ENCODE measurements at places on chromosomes 7 and 10. TPM values are rescaled to one million over a fixed set of nuclear protein-coding genes. Genes with fewer than 3 reads are reported as not detected.

Gene KCNH2
- 4.5 TPM for total RNA-seq

Gene HSPA12A
- 3.2 TPM for total RNA-seq

Gene CLCN1
- 0.13 TPM for total RNA-seq

Gene TRIM8
- total RNA-seq: 37.0 TPM

Gene HOXA11
- total RNA-seq: not detected

Gene CCDC172
- 1.8 TPM for total RNA-seq

Gene WBP1L
- 24.5 TPM for total RNA-seq

Gene IFIT1B
- total RNA-seq: not detected

Gene FANK1
- total RNA-seq: 0.68 TPM

Gene IDE
- 45.0 TPM for total RNA-seq

Gene TAS2R41
- total RNA-seq: not detected

Gene GSTO2
- 12.0 TPM for total RNA-seq

Gene FAM25C
- not detected for total RNA-seq

Gene SVOPL
- total RNA-seq: 1.4 TPM

Gene BMPER
- total RNA-seq: 0.20 TPM

Gene JCAD
- total RNA-seq: 0.66 TPM

Gene TMEM196
- not detected for total RNA-seq

Gene STEAP2
- total RNA-seq: 6.7 TPM

Gene TSPAN33
- 36.7 TPM for total RNA-seq

Gene CLEC2L
- 0.55 TPM for total RNA-seq

Data from H9 (cell line).